Upper lobe of left lung (tissue), 6 donors: ENCODE measurements at places on chromosomes 11 and 22. TPM values are rescaled to one million over a fixed set of nuclear protein-coding genes. Genes with fewer than 3 reads are reported as not detected.
A peak's percentile ranks its signal among the peaks of the same experiment; 100 is the strongest.

The DRICH1 gene
- 0.89 TPM for total RNA-seq

The HPX gene
- 3.2 TPM for total RNA-seq

The IFITM2 gene
- total RNA-seq = 704 TPM

The C11orf97 gene
- 13.8 TPM for total RNA-seq

The GTF2H1 gene
- total RNA-seq = 22.8 TPM

The CBLIF gene
- not detected for total RNA-seq

The USP28 gene
- 16.1 TPM for total RNA-seq

The SSH3 gene
- total RNA-seq = 35.9 TPM

The LRP4 gene
- total RNA-seq = 5.2 TPM

The P4HA3 gene
- 0.22 TPM for total RNA-seq

- DNase-seq = no peak
Measured at GRCh38 chr11:2887515-2888195, 2.1 kb upstream of the CDKN1C start.

GRCh38 chr11:79894111-79894510, 453.3 kb upstream of the TENM4 start:
- DNase-seq = no peak

GRCh38 chr11:93324500-93324899, 6.0 kb upstream of the DEUP1 start:
- no peak for DNase-seq

- DNase-seq = no peak
Measured at GRCh38 chr22:30612789-30613188, 5.8 kb downstream of the TCN2 start.

- DNase-seq = no peak
Measured at GRCh38 chr11:58693026-58693425, 38.7 kb downstream of the GLYAT start.

GRCh38 chr11:18775492-18776292, 15.9 kb downstream of the PTPN5 start:
- DNase-seq = peak; percentile 60

DNA sequence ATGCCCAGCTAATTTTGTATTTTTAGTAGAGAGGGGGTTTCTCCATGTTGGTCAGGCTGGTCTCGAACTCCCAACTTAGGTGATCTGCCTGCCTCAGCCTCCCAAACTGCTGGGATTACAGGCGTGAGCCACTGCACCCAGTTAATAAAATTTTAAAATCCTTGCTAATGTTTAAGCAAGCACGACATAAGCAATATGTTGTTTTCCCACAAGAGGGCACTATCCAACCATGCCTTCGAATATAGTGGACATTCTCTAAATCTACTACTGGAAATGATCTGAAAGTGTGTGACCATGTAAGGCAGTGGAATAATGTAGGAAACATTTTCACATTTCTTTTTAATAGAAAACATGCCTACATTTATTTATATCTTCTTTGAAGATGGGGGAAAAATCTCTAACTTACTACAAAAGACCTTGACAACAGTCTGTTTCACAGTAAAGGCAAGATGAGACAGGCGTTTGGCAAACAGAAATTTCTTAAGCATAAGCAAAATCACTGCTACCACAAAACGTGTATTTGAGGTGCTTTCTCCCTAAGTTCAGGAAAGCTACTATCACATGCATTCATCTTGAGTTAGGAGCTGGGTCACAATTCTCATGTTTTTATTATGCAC, 38.2 kb downstream of the PITPNB start:
- DNase-seq = no peak

GRCh38 chr11:130144861-130145281, 14.7 kb upstream of the ST14 start:
- no peak for DNase-seq

- DNase-seq = peak; percentile 39
Measured at GRCh38 chr22:49853981-49854831, 562 bp downstream of the ZBED4 start.

DNA sequence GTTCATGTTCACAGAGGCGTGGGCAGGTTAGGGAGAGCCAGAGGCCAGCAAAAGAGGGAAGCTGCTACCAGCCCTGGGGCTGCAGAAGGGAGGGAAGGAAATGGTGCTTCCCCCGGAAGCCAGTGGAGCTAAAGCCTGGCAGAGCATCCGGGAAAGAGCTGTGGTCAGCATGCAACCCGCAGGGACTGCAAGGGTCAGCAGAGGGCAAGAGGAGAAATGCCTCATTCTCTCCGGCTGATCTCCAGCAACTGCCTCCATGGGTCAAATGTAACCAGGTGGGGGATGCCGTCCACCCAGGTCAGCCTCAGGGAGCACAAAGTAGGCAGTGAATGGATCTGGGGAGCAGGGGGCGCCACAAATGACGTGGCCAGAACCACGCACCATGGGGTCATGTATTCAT, 36.9 kb upstream of the PRR5 start:
- DNase-seq = no peak

DNA sequence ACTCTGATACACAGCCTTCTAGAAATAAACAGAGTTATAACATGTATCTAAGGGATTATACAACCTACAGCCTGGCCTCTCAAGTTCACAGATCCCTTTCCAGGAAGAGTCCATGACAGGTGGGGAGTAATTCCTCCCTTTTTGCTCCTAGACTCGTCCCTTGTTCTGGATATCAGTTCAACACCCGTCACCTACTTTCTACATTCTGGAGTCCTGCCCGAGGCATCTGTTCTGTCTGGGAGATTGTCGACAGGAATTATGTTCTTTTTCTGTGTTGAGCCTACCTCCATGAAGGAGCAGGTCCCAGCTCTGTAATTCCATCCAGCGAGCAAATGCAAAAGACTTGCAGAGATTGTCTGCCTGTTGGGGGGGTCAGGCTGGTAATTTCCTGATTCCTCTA, 224.6 kb upstream of the NTM start:
- no peak for DNase-seq

DNA sequence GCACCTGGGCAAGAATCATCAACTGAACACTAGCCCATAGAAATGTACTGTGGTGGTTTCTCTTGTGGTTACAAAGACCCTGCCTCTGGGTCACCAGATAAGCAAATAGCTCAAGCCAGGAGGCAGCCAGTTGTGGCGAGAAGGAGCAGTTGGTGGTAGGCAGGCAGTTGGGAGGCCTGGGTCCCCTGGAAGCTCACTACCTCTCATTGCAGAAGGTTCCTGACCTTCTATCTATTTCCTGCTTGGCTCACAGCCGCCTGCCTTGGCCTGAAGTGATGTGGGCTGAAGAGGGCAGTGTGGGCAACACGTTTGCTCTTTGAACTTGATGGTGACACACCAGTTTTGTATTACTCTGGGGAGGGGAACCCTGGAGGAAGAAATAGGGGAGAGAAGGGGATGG, 34.7 kb downstream of the NECTIN1 start:
- DNase-seq = peak; percentile 57

GRCh38 chr11:12206529-12206928, 96.1 kb downstream of the MICAL2 start:
- no peak for DNase-seq

- no peak for DNase-seq
Measured at GRCh38 chr22:42207918-42208317, 62.5 kb downstream of the TCF20 start.

DNA sequence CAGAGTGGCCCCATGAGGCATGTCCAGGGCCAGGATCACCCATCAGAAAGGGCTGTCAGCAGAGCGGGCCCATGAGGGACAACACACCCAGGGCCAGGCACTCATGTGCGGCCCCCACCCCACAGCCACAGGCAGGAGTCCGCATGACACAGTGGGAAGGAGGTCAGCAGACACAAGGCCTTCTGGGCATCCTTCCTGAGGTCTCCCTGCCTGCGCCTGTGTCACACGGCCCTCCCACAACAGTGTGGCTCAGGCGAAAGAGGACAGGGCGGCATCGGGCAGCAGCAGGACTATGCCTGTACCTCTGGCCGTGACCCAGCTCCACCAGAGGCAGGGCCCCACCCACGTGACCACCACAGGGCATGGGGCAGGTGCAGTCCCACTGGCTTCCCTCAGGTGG, 27.1 kb downstream of the CHID1 start:
- DNase-seq = no peak

DNA sequence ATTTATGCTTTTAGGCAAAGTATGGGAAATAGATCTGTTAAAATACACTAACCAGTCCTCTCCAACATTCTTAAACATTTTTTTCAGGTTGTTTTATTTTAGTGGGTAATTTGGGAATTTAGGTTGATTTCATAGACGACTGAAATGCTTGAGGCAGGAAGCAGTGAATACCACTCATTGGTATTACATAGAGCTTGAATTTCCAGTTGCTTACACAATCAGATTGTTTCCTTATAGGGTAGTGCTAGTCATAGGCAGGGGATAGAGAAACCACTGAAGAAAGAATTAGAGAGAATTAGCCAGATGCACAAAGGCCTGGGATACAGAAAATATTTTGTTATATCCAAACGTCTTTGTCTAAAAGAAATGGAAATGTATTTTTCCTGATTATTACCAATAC, 23.9 kb upstream of the LYVE1 start:
- no peak for DNase-seq

GRCh38 chr22:22248878-22249277, 4.3 kb downstream of the VPREB1 start:
- DNase-seq = no peak

- no peak for DNase-seq
Measured at GRCh38 chr22:35733036-35733435, 15.4 kb downstream of the APOL5 start.

DNA sequence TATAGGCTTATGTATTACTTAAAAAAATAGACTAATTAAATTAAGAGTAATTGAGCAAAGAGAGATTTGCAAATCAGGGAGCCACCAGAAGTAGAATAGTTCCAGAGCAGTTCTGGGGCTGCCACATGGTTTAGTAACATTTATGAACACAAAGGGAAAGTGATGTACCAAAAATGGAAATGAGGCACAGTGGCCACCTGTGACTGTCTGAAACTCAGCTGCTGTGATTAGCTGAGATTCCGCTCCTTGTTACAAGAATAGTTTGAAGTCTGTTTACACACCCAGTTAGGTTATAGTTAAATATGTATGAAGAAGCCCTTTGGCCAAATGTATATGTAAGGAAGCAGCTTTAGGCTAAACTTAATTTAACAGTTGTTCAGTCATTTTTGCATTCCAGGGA, 901.5 kb upstream of the CHORDC1 start:
- no peak for DNase-seq

- no peak for DNase-seq
Measured at GRCh38 chr11:35134403-35135148, 4.4 kb upstream of the CD44 start.

- DNase-seq = no peak
Measured at GRCh38 chr11:87659807-87660206, 515.4 kb downstream of the RAB38 start.

GRCh38 chr11:132373405-132374143, 1003.2 kb downstream of the NTM start:
- DNase-seq = no peak

- no peak for DNase-seq
Measured at GRCh38 chr11:57764566-57764965, 3.0 kb downstream of the CTNND1 start.

DNA sequence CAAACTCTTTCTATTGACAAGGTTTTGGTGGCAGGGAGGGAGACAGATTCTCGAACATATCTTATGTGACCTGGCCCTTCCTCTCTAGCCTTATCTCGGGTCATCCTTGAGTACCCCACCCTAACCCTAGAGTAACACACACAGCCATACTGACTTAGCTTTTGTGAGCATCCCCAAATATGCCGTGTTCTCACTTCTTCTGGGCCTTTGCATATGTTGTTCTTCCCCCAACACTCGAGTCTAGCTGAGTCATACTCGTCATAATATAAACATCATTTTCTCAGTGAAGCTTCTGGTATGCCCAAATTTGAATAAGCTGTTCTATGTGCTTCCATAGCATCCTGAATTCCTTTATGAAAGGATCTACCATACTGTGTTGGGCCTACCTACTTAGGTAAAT, 8.0 kb downstream of the TTC17 start:
- no peak for DNase-seq

GRCh38 chr11:14359501-14360031, 583 bp upstream of the RRAS2 start:
- no peak for DNase-seq

- no peak for DNase-seq
Measured at GRCh38 chr11:14460147-14460546, 39.5 kb downstream of the COPB1 start.

DNA sequence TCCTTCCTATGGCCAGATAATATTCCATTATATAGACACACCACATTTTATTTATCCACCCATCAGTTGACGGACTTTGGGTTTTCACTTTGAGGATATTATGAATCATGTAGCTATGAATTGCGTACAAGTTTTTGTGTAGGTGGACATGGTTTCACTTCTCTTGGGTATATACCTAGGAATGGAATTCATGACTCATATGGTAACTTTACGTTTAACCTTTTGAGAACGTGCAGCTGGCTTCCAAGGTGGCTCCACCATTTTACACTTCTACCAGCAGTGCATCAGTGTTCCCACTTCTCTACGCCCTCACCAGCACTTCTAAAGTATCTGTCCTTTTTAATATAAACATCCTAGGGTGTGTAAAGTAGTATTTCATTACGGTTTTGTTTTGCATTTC, 112.0 kb downstream of the PLEKHA7 start:
- DNase-seq = no peak

DNA sequence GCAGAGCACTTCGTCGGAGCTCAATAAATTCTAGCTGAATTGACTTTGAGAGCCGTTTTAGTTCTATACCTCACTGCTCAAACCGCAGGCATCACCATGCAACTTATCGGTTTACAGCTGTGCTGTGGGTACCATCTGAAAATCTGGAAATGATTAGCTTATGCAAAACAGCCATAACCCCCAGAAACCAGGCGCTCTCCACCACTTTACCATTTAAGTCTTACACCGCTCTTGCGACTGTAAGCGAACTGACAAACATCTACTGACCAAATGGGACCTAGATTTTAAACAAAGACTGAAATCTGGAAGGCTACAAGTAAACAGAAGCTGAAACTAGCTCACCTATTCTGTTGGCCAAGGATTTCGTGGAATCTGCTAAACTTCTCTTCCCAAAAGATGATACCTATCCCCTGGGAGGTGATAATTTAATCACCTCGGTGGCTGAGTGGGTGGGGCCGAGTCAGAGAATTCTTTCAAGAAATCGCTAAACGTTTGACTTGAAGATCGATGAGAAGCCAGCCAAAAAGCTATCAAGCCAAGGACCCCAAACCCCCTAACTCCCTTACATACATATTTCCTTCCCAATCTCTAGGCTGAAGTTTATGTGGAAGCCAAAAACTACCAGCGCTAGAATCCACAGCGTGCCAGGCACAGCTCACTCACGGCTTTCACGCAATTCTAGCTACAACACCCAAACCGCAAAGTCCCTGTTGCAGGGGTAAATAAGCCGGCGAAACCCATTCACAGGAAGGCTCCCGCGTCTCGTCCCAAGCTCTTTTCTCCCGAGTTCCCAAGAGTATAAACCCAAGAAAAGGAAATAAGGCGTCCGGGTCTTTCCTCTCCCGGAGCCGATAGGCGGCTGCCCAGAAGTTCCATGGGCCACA, 644 bp downstream of the SPTY2D1 start:
- no peak for DNase-seq
